ENCODE measurements at places on chromosomes 2 and 18.

DNA sequence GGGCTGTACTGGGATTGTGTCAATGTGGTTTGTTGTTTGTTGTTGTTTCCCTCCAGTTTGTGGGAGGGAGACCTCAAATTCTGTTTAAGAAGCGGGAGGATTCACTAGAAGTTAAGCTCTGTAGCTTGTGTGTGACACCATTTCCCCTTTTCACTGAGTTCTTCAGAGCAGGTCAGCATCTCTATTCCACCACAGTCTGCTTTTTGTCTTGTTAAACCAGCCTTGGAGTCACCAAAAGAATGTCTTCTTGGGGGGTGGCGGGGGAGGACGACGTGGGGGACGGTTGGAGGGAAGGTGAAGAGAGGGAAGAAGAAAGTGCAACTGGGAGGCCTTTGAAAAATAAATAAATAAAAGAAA is 2.3 kb upstream of the BCL11A start:
- no peak for DNase-seq

DNA sequence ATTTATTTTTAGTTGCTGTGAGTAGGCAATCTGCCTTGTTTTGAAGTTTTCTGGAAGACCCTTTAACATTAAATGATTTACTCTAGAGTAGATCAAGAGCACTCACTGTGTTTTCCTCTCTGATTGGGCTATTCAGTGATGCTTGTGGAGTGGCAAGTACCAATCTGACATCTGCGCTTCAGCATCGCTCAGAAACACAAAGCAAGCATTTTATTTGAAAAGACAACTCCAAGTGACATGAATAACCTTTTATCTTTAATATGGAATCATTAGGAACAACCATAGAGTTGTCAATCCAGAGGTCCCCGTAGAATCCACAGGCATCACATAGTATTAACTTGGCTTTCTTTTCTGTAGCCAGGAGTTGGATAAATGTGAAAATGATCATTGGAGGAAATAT is 114.7 kb downstream of the CPS1 start:
- no peak for DNase-seq

GRCh38 chr2:101770726-101771125 is 73.2 kb downstream of the MAP4K4 start:
- DNase-seq, result no peak

GRCh38 chr2:226477221-226478108 is 322.2 kb downstream of the IRS1 start:
- DNase-seq, result no peak

DNA sequence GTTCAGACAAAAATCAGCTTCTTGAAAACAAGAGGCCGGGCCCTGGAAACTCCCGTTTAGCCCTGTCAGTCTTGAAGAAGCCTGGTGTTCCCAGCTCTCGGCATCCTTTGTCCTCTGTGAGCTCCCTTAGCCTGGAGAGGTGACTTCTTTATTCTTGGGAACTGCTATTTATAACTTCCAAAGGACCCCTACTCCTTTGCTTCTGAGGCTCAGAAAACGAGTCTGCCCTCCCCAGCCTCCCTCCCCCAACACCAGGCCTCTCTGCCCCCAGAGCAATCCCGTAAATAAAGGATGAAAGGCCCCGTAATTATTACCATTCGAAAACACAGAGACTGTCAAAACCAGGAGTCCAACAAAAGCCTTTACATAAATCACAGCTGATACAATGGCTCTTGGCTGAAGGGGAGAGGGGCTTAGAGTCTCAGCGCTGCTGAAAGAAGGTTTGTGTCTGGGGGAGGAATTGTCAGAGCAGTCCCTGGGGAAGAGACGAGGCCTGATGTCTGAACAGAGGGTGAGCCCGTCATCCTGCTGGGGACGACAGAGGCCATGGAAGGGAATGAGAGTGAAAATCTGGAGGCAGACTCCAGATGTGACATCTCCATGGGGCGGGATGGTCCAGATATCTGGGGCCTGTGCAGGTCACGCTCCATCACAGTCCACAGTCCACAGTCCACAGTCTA is 283.0 kb downstream of the MYCN start:
- DNase-seq, result no peak

GRCh38 chr18:12564378-12564777 is 93.5 kb downstream of the SPIRE1 start:
- DNase-seq, result no peak

DNA sequence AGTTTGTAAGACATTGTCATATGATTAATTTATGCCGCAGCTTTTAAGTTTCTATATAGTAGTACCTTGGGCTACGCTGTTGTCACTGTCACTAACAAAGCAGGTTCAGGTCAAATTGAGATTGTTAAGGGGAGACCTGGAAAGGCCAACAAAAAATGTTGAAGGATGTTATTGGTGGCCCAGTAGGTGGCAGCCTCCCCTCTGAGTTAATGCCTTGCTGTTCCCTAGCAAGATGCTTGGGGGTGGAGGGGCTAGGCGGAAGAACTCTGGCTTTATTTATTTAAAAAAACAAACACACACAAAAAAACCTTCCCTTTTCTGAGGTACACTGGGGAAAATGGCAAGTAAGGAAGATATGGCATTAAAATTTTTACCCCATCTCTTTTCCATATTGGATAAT is 128.3 kb upstream of the ATP5MC3 start:
- DNase-seq, result no peak
